Cardiac septum (tissue), 1 donor: ENCODE measurements at places on chromosomes 3 and 15. TPM values are rescaled to one million over a fixed set of nuclear protein-coding genes. Genes with fewer than 3 reads are reported as not detected.

Gene DNAH12
- total RNA-seq, result 0.22 TPM

Gene HEMK1
- 14.4 TPM for total RNA-seq

Gene FAM227B
- 11.5 TPM for total RNA-seq

Gene GPD1L
- total RNA-seq, result 161 TPM

Gene UMPS
- total RNA-seq, result 13.5 TPM

Gene SNUPN
- 13.6 TPM for total RNA-seq

Gene NXPE3
- total RNA-seq, result 26.9 TPM

Gene ATP13A4
- not detected for total RNA-seq

Gene CYP19A1
- total RNA-seq, result 0.40 TPM

Gene THRB
- 27.2 TPM for total RNA-seq

Gene SORD
- 4.9 TPM for total RNA-seq

Gene CFAP161
- total RNA-seq, result 1.7 TPM

Gene SLC22A13
- total RNA-seq, result 0.22 TPM

Gene CAND2
- total RNA-seq, result 62.6 TPM

Gene FAM81A
- 1.8 TPM for total RNA-seq

Gene SYNPR
- total RNA-seq, result 0.46 TPM

Gene GNAT1
- total RNA-seq, result not detected

Gene TTBK2
- total RNA-seq, result 28.0 TPM

Gene IQCF5
- total RNA-seq, result not detected

Gene RASGRP1
- total RNA-seq, result 2.2 TPM

Gene ACTC1
- total RNA-seq, result 11,631 TPM

Gene COMMD4
- 35.5 TPM for total RNA-seq

Gene CASR
- not detected for total RNA-seq

Gene GABRA5
- not detected for total RNA-seq

Gene TF
- total RNA-seq, result 5.8 TPM

Gene VEPH1
- 0.78 TPM for total RNA-seq

Gene ITGA11
- total RNA-seq, result 9.3 TPM

Gene PROS1
- total RNA-seq, result 275 TPM

Gene AADAC
- not detected for total RNA-seq
